SW 1271 (cell line): ENCODE measurements at places on chromosomes 4 and X.

GRCh38 chr4:26687728-26688127 is 103.8 kb downstream of the TBC1D19 start:
- DNase-seq, result no peak

- no peak for DNase-seq
Observed at GRCh38 chr4:100836929-100837328, 319.1 kb upstream of the EMCN start.

DNA sequence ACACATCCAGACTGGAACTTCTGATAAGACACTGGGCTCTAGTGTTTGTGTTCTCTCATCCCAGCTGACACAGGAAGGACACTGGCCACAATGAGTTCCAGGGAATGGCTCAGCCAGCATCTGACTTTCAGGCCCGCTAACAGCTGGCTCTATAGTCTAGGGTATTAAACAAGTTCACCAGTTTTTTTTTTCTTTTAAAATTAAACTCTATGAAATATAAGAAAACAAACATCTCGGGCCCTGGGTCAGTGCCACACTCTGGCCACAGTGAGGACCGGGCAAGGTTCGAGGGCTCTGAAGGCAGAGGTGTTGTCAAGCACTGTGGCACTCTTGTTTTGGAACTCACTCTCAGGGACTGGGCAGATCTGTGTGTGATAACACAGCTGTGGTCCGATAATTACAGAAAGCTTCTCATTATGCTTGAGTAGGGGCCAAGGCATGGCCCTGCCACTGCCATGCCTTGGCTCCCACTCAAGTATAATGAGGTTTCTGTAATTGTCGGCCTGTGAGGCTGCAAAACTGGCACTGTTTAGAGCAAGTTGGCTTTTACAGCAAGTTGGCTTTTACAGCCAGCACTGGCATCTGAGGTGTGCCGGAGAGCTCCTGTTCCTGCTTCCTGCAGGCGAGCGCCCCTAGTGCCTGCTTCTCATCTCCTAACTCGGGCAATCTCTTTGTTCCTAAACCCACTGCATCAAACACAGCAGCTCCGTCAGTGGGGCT is 62.8 kb downstream of the PPP1R2C start:
- DNase-seq, result no peak

DNA sequence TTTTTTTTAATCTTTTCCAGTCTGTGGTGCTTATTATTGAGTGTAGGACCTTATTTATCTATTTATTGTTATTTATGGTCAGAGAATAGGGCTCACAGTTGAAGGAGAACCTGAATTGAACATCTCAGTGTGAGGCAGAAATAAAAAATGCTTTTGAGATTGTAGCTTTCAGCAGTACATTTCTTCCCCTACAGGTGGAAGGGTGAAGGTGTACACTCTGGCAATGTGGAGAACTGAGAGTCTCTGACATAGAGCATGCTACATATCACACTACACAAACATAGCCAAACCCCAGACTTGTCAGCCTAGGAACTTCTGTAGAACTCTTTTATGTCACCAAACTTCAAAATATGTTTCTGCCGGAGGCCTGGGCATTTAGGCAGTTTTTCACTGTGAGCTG is 140.2 kb downstream of the STIM2 start:
- DNase-seq, result no peak

- no peak for DNase-seq
Observed at GRCh38 chr4:153084980-153085630, 119.1 kb upstream of the TRIM2 start.

- DNase-seq, result no peak
Observed at GRCh38 chr4:79540143-79540542, 132.1 kb upstream of the GK2 start.

DNA sequence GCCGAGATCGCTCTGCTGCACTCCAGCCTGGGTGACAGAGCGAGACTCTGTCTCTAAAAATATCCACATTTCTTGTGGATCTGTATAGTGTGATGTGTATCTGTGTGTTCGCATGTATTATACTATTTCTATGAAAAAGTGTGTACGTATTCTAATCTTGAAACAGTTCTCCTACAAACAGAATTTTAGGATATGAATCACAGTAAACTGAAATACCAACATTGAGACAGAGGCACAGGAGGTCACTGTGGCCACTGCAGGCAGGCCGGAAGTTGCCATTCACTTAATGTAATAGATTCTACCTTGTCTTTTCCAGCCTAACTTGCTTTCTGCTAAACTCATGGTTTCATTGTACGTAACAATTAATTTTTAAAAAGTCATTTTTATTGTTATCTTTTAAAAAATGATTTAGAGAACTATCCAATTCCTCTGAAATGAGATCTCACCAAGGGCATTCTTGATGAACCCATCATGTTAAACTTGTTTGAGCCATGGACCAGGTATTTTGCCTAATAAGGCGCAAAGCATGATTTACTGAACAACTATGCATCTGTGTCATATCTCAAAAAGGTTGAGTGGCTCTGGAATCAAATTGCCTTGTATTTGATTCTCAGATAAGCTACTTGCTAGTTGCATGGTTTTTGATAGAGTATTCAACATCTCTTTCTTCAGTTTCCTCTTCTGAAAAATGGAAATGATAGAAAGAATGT is 154.9 kb upstream of the GYPA start:
- no peak for DNase-seq

- no peak for DNase-seq
Observed at GRCh38 chr4:187887906-187888305, 107.7 kb upstream of the ZFP42 start.

DNA sequence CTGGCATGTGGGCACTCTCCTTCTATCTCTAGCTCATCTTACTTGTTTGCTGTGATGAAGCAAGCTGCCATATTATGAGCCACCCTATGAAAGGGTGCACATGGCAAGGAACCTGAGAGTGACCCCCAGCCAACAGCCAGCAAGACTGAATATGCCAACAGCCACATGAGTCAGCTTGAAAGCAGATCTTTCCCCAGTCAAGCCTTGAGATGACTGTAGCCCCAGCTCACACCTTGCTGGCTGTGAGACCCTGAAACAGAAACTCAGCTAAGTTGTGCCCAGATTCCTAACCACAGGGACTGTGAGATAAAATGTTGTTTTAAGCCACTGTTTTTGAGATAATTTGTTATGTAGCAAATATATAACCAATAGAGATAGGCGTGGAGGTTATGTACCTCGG is 36.2 kb downstream of the KDM5C start:
- no peak for DNase-seq

- DNase-seq, result no peak
Observed at GRCh38 chrX:13898083-13898482, 81.2 kb upstream of the GPM6B start.

DNA sequence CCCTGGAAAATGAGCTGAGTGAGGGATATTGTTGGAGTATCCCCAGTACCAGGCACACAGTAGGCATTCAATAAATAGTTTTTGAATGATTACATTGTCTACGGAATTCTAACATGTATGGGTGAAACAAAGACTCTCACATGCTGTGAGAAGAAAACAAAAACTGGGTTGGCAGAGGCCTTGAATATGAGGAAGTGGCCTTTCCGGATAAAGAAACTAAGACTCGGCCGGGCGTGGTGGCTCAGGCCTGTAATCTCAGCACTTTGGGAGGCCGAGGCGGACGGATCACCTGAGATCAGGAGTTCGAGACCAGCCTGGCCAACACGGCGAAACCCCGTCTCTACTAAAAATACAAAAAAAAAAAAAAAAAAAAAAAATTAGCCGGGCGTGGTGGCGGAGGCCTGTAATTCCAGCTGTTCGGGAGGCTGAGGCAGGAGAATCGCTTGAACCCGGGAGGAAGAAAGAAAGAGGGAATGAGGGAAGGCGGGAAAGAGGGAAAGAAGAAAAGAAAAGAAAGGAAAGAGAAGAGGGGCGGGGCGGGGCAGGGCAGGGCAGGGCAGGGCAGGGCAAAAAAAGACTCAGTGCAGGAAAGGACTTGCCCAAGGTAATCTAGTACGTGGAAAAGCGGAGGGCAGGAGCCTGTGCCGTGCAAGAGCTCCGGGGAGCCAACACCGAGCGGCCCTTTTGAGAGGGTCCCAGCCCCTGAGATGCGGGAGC is 689 bp upstream of the TMA16 start:
- DNase-seq, result peak; percentile 41

DNA sequence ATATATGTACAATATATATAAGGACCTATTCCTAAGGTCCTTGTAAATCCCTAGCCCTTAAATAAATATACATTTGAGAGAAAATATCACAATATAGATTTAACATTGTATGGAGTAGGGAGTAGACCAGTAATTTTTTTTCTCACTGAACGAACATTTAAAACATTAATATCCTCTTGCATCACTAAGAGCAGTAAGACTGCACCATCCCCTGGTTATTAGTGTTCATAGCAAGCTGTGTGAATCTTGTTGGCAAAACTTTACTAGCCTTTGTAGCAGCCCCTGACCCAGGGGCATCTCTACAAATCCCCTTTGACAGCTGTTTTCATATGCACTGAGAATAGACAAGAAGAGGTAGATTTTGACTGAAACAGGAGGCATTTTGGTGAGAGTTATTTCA is 146.5 kb downstream of the IL1RAPL2 start:
- no peak for DNase-seq

- no peak for DNase-seq
Observed at GRCh38 chrX:49842621-49843020, 13.5 kb downstream of the PAGE4 start.

GRCh38 chr4:173590697-173591096 is 60.7 kb upstream of the HAND2 start:
- DNase-seq, result no peak

DNA sequence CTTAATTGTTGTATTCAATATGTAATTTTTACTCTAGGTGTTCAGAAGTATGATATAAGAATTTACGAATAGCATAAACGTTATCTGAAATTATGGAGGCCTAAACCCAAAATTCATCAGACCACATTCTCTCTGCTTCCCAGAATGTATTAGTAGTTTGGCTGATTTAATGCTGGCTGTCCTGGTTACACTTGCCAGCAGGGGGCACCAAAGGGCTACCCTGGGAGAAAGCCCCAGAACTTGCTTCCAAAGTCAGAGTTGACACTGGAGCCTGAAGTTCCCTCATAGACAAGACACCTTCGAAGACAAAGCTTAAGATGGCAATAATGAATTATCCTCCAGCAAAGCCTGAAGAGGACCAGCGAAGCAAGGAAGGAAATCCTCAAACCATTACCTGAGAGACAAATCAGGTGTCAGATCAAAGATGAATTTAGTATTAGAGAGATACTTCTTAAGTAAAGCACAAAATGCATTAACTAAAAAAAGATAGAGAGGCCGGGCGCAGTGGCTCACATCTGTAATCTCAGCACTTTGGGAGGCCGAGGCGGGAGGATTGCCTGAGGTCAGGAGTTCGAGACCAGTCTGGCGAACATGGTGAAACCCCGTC is 11.3 kb upstream of the ANOS1 start:
- peak; percentile 1 for DNase-seq

- no peak for DNase-seq
Observed at GRCh38 chrX:150005027-150005426, 66.7 kb upstream of the EOLA2 start.

- no peak for DNase-seq
Observed at GRCh38 chr4:81410680-81411079, 61.0 kb downstream of the RASGEF1B start.

DNA sequence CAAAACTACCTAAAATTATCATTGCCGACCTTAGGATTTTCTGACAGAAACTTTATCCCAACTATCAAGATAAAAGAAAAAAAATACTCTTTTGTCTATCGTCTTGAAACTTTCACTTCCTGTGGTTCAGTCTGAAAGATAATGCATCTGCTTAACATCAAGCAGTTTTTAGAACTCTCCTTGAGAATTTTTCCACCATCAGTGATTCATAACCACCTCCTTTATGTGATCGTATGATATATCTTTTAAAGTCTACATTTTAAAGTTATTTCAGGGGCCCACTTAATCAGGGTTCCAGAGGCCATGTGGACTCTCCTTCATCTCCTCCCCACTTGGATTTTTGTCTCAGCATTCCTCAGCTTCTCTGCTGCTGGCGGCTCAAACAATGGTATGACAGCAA is 272.8 kb upstream of the TENM3 start:
- no peak for DNase-seq

- no peak for DNase-seq
Observed at GRCh38 chr4:163566257-163566796, 71.8 kb downstream of the TMA16 start.

- DNase-seq, result no peak
Observed at GRCh38 chr4:40912460-40913184, 162.9 kb downstream of the NSUN7 start.

DNA sequence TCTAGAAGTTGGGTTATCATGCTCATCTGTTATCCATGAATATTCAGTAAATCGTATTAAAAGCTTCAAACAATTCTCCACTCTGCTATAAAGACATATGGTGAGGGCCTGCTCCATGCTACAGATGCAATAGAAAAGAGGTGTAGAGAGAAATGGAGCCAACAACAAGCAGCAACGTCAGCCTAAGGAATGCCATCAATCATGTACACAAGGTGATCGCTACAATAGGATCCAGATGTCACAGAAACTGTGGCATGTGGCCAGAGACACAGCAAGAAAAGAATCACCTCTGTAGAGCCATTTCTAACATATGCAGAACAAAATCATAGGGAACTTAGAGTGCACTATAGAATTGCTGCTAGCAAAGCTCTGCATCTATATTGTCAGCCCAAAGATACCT is 1188.1 kb downstream of the PCDH7 start:
- DNase-seq, result no peak

DNA sequence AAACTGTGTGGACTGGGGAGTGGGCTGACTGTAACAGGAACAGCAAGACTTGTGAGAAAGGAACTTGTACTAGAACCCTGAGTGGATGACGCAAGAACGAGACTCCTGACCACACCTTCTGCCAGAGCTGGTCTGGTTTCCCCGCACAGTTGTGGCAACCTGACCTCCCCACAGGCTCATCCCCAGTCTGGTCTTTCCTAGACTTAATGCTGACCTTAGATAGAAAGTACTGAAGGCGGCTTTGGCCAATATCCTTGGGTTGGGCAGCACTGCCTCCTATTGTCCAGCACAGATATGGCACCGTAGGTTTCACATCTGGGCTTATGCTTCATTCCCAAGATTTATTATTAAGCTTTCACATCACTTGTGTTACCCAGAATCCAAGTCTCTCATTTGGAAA is 137.8 kb upstream of the FRG1 start:
- DNase-seq, result no peak
